Stimulated activated CD8-positive, alpha-beta memory T cell treated with anti-CD3 and anti-CD28 coated beads, Interleukin-15, amount 100 ng/mL, for 1 hour (primary cell): ENCODE measurements at places on chromosomes 5 and 9.

DNA sequence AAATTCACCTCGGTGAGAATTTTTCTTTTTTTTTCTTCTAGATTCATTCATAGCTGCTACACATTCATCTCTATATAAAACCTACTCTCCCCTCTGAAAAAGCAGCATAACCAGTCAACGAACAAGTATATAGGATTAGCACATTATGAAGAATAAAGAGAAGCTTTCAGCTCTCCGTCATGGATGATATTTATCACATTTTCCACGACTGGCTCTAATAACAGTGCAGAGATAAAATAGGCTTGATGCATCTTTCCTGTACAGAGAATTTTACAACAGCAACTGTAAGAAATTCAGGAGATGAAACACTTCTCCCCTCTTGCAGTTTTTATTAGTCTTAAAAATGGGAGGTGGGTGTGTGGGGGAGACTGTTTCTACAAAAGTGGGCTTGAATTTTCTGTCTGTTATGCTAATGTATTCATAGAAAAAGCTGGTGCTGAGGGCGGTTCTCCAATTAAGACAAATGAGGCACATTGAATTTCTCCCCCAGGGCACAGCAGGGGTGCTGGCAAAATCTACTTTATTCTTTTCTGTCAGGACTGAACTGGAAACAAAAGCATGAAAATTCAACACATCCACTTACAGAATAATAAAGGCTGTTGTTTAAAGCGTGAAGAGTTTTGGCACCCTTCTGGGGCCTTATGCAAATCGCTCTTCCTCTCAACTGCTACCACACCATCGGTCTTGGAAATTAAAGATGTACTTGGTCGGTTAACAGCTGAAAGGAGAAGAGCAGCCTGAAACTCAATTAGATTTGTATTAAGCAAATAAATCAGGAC is 233.9 kb upstream of the ZNF608 start:
- no peak for DNase-seq

DNA sequence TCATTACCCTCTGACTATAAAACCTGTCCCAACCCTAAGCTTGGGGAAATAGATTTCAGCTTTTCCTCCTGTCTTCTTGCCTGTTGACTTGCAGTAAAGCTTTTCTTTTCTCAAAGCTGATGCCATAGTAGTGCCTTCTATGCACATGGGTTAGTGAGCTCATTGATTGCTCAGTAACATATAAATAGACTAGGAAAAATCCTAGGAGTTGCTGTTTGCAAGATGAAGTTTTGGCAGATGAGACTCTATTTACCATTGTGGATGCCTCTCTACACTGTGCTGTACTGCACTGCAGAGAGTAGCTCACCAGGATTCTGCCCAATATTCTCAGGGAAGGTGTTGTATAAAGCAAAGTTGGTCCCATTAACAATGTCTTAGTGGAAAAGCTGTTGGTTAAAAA is 262.7 kb upstream of the CD180 start:
- DNase-seq: no peak

GRCh38 chr9:97425336-97425972 is 13.6 kb downstream of the TDRD7 start:
- no peak for DNase-seq

DNA sequence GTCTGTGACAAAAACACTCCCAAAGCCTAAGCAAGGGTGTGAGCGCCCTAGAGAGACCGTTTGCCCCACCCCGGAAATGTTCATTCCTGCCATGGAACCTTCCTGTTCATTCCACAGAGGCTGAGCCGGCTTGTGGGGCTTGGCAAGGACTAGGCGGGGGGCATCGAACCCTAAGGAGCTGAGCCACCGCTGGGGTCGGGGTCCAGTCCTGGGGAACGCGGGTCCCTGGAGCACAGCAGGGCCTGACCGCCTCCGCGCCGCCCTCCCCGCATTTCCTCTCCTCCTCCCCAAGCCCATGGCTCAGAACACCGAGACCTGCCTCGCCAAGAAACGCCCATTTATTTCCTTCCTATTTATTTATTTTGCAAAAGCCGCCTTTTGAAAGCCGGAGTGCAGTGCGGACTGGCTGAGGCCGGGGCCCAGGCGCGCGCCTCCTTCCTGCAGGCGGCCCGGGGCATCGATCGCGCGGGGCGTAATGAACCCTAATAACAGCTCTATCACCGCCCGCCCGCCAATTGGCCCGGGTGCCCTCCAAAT is 228.9 kb upstream of the IRX4 start:
- DNase-seq: no peak

GRCh38 chr5:16744164-16744880 is 127.5 kb upstream of the RETREG1 start:
- DNase-seq: no peak

GRCh38 chr5:143376911-143377813 is 26.3 kb downstream of the NR3C1 start:
- DNase-seq: no peak

DNA sequence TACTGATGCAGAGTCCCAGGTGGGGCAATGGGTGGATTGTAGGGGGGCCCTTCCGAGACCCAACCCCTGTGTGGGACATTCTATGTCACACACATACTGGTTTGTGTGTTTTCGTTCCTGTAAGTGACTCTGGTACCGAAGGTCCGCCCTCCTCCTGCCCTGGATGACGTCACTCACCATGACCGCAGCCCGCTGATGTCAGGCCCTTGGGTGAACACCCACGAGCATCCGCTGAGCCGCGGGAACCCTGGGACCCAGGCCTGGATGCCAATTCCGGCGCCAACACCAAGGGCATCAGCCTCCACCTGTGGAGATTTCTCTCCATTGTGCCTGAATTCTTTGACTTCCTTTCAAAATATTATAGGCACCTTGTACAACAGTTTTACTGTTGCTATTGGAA is 184.3 kb downstream of the MTRR start:
- no peak for DNase-seq

- DNase-seq: no peak
These were observed 35.6 kb downstream of the FST start for GRCh38 chr5:53515988-53516387.

GRCh38 chr9:114777821-114778609 is 27.8 kb downstream of the TNFSF15 start:
- DNase-seq: peak; percentile 11
